ENCODE measurements at places on chromosomes 12 and 14.

GRCh38 chr14:58574623-58575022, 63.1 kb upstream of the DACT1 start:
- no peak for DNase-seq

DNA sequence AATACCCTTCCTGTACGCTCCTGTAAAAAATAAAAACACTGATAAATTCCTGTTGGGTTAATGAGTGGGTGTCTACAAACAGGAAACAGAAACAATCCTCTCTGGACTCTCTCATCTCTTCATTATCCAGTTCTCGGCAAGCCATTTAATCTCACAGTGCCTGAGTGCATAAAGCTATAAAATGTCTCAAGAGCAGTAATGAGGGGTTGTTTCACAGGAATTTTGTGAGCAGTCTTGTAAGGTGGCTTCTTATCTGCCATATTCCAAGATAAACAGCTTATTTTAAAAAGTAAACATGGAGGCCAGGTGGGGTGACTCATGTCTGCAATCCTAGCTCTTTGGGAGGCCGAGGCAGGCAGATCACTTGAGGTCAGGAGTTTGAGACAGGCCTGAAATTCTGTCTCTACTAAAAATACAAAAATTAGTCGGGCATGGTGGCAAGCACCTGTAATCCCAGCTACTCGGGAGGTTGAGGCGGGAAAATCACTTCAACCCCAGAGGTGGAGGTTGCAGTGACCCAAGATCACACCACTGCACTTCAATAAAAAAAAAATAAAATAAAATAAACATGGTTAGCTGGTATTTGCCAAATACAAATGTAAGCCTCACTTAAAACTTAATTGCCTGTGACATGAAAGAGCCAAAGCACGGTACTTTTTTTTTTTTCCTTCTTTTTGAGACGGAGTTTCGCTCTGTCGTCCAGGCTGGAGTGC, 54.0 kb downstream of the CLIP1 start:
- DNase-seq: peak; percentile 34

- DNase-seq: no peak
Observed at GRCh38 chr12:106223485-106224354, 24.1 kb downstream of the CKAP4 start.

GRCh38 chr14:71133296-71133695, 226.0 kb downstream of the PCNX1 start:
- no peak for DNase-seq

DNA sequence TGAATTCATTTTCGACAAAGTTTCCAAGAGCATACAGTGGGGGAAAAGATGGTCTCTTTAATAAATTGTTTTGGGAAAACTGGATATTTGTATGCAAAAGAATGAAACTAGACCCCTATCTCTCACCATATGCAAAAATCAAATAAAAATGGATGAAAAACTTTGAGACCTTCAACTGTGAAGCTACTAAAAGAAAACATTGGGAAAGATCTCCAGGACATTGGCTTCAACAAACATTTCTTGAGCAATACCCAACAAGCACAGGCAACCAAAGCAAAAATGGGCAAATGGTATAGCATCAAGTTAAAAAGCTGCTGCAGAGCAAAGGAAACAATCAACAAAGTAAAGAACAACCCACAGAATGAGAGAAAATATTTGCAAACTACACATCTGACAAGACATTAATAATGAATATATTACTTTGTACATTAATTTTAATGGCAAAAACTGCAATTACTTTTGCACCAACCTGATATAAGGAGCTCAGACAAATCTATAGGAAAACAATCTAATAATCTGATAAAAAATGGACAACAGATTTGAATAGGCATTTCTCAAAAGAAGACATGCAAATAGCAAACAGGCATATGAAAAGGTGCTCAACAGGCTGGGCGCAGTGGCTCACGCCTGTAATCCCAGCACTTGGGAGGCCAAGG, 50.7 kb downstream of the NUBPL start:
- DNase-seq: no peak

DNA sequence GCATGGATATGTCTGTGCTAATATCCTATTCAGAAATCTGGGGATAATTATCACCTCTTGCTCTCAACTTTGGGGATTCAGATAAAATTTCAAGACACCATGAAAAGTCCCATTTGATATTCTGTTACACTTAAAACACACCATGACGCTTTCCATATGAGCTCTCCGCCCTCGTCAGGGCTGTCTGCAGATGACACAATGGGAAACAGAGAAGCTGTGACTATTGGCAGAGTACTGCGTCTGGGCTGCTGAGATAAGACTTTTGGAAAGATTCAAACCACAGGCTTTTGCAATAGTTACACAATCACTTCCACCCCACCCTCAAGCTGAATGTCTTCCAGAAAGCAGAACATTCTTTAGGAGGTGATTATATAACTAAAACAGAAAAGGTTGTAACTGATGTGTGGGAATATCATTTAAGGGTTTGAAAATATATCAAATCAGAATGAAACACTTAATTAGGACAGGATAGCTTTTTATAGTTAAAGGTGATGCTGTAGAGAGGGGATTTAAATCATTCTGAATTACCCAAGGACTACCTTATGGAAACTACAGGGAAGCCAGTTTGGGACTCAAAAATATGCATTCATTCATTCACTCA, 75.3 kb upstream of the TMPO start:
- no peak for DNase-seq

DNA sequence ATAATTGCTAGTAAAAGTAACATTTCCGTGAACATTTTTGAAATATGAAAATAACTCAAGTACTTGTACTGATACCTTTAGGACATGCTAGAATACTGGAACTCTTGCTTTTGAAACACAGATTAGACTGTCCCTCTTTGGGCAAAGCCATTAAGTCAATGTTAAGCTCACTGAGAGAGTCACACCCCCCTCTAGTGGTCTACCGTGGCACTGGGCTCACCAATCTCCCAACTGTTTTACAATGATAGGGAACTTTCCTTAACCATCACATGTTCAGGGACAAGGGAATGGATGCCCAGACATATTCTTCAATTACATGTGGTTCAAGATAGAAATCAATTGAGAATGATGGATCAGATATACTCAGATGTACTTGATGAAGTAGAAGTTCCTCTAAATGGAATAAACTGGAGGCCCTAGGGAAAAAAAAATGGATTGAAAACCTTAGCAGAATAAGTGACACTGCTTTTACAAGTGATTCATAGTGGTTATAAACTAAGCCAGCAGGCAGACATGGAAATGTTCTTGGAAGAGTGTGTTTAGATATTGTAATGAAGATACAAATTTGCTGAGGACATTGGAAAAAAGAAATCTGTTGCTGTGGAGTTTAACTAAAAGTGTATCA, 17.8 kb downstream of the NANOG start:
- DNase-seq: peak; percentile 37

DNA sequence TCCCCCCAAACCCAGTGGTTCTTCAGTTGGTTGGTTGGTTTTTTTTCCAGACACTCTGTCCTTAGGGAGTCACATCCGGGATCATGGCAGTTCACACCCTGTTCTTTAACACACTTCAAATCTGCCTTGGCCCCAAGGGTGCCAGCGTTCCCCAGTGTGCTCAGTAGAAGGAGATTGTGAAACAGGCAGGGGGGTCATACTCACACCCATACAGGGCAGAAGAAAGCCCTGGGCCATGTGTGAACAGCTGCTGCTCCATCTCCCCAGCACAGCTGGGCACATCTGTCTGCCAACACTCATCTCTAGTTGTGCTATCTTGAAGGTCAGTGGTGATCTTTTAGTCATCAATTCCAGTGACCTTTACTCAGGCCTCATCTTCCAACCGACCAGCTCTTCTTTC, 64.4 kb upstream of the FUT8 start:
- DNase-seq: no peak

- peak; percentile 40 for DNase-seq
Observed at GRCh38 chr12:68428724-68429501, 96.8 kb upstream of the MDM1 start.

DNA sequence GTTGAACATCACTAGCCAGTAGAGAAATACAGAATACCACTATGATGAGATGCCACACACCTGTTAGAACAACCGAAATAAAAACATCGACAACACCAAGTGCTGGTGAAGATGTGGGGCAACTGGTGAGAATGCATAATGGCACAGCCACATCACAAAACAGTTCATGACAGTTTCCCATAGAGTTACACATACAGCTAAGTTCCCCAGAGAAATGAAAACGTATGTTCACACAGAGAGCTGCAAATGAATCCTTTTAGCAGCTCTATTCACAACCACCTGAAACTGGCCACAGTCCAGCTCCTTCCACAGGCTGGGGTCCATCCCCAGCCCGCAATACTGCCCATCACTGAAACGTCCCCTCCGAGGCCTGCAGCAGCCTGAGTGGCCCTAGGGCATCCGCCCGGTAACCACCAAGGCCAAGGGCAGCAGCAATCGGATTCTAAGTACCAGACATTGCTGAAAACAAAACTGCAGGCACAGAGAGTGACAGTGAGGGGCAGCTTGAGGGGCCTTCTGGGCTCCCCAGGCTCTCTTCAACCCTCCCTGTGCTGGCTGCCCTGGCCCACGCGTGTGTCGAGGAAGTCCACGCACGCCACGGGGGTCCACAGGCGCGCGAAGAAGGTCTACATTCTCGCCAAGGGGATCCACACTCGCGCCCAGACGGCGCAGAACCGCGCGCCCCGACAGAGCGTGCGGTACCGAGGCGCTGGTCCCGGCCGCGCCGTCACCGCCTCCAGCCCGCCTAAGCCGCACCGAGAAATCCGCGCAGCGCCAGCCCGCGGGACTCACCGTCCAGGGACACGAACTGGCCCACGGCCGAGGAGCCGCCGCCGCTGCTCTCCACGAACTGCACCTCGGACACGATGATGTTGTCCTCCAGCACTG, 903 bp downstream of the BRF1 start:
- no peak for DNase-seq

DNA sequence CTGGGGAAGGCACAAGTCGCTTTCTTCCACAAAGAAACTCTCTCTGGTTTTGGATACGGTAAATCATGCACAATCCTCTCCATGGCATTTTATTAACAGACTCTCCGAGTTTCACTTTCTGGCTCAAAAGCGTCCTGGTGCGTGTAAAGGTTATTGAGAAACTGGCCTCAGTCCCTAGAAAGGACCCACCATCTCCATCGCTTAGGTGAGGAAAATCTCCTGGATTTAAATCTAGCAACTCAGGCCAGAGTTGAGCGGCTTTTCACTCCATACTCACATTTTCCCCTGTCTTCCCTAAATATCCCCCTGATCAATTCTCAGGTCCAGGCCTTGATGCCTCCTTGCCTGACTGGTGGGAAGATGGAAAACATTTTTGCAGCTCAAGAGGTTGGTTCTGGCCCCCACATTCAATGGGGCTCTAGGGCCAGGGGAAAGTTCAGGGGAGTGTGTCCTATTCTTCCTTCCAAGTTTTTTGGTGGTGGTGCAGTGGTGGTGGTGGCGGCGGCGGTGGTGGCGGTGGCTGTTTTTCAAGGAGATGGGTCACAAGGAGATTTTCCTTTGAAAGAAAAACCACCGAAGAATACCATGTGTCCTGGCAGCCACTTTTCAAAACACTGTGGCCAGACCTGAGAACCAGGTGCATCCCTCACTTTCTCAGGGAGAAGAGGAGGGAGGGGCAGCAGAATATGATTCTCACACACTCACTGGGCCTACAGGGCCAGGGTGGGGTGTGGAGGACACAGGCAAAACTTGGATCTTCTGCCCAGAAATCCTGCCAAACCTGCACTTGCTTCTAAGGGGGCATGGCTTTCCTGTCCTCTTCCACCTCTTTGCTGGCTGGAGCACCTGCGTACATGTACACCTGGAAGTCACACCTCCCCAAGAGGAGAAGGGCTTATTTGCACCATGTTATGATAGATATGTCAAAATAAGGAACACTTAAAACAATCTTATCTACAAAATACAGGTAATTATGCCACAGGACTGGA, 46.7 kb upstream of the PNMA1 start:
- DNase-seq: no peak
